ENCODE measurements at places on chromosomes 5 and 9.

GRCh38 chr5:160837749-160838593 lies 14.0 kb downstream of the ATP10B start:
- DNase-seq = no peak

GRCh38 chr5:58117542-58117941 lies 342.3 kb downstream of the PLK2 start:
- no peak for DNase-seq

GRCh38 chr5:124669956-124670721 lies 76.3 kb downstream of the ZNF608 start:
- DNase-seq = no peak

DNA sequence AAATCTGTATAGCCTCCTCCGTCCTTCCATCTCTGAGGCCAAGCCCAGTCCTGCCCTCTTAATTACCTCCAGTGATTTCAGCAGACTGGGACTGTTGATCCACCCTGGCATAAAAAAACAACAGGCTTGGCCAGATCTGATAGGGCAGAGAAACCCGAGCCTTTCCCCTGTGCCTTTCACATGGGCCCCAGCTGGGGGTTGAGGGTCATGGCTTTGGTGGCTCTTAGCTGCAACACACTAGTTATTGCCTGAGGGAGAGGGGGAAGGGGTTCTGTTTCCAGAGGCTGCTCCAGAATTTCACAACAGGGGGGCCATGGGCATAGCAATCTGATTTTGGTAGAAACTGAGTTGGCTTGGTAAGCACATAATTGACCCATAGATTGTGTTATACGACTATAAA lies 21.2 kb upstream of the PANK3 start:
- no peak for DNase-seq

DNA sequence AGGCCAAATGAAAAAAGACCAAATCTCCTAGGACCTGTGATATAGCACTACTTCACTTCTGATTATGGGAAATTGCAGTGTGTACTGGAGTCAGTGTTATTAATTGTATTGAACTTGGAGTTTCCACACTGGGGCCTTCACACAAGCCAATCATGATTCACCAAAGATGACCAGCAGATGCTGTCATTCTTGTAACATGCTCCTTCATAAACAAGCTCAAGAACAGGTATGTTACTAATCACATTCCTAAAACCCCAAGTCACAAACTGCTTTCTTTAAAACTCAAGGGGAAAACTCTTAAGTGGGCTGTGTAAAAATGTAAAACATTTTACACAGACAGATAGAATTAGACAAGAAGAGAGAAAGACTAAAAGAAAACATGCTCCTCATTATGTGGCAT lies 5.6 kb downstream of the KLHL3 start:
- no peak for DNase-seq

Data from dorsolateral prefrontal cortex (tissue), 122 donors.